ENCODE measurements at places on chromosomes 7 and 10.

GRCh38 chr7:116356333-116356965, 143.1 kb upstream of the CAV2 start:
- no peak for DNase-seq

- DNase-seq: no peak
These were observed 31.9 kb downstream of the PDSS1 start for GRCh38 chr10:26729395-26729794.

GRCh38 chr7:110356438-110356837, 734.5 kb upstream of the LRRN3 start:
- DNase-seq: no peak

DNA sequence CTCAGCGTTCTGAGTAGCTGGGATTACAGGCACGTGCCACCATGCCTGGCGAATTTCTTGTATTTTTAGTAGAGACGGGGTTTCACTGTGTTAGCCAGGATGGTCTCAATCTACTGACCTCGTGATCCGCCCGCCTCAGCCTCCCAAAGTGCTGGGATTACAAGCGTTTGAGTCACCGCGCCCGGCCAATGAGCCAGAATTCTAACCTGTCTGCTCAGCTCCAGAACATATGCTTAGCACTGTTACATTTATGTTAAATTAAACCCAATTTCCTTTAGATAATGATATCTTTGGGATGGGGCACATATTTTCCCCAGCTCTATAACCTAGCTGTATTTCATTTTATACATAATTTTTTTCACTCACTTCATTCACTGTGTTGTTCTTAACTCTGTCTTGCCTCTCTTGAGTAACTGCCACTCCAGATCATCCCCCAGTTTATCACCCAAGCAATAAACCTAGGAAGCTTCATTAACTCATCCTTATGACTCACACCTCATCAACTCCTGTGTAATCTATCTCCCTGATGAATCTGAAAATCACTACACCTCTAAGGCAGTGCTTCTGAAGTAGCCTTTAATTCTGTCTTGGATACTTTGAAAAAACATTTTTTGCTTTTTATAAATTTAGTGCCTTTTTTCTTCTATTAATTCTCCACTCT, 559.7 kb upstream of the ZWINT start:
- DNase-seq: no peak

DNA sequence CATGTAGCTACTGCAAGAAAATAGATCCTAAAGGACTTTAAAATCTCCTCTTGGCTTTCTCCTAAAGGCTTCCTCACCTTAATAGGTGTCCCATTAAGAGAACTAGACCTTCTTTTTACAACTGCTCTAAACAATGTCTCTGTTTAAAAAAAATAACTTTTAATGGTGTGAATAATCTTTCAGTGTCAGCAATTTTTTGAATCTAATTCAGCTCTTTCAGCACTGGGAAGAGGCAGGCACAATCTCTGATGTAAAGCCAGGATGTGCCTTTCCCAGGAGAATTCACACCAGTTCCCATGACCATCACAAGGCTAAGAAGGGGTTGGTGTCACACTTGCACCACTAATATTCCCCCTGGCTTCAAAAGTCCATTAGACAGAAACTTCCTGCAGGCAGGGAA, 254.6 kb downstream of the XPNPEP1 start:
- no peak for DNase-seq

DNA sequence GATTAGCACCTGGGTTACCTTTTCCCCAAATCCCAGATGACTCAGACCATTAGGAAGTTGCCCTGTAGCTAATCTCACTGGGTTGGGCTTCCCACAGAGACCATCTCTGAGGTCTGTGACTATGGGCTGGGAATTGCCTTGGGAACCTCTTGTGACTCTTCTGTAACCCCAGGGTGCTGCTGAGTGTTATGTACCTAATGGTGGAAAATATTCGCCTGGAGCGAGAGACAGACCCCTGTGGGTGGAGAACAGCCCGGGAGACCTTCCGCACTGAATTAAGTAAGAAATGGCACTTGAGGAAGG, 20.0 kb downstream of the STRIP2 start:
- DNase-seq: no peak

- DNase-seq: no peak
These were observed 456.8 kb upstream of the NRP1 start for GRCh38 chr10:33791272-33791660.

GRCh38 chr7:82443547-82444219, at the start of gene CACNA2D1:
TSS of gene CACNA2D1 (minus strand) at chr7:82443777.
- DNase-seq: no peak

GRCh38 chr10:46530249-46531186, 25.9 kb downstream of the GPRIN2 start:
- DNase-seq: no peak

GRCh38 chr7:102926783-102927140, 14.0 kb downstream of the LRRC17 start:
- DNase-seq: no peak

DNA sequence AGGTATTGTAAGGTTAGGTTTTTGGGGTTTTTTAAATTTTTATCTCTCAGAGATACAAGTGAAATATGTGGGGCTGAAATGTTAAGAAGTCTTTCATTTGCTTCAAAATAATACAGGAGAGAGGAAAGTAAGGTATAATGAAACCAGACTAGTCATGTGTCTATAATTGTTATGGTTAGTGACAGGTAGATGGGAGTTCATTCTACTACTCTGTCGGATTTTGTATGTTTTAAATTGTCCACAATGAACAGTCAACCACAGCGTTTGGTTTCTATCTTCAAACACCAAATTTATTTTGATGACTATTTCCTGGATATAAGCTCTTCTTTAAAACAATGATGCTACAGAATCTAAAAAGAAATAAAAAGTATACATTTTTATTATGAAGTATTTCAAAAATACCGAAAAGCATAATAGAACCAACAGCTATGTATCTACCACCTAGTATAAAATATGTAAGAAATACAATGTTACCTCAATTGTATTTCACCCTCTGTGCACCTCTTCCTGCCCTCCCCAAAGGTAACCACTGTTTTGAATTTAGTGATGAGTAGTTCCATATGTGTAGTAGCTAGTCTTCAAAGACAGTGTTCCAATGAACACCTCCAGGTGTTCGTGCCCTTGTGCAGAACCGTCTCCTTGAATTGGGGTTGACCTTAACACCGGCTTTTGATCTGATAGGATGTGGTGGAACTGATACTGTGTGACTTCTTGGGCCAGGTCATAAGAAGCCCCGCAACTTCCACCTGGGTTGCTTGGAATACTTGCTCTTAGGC, 74.8 kb upstream of the CDK1 start:
- no peak for DNase-seq

DNA sequence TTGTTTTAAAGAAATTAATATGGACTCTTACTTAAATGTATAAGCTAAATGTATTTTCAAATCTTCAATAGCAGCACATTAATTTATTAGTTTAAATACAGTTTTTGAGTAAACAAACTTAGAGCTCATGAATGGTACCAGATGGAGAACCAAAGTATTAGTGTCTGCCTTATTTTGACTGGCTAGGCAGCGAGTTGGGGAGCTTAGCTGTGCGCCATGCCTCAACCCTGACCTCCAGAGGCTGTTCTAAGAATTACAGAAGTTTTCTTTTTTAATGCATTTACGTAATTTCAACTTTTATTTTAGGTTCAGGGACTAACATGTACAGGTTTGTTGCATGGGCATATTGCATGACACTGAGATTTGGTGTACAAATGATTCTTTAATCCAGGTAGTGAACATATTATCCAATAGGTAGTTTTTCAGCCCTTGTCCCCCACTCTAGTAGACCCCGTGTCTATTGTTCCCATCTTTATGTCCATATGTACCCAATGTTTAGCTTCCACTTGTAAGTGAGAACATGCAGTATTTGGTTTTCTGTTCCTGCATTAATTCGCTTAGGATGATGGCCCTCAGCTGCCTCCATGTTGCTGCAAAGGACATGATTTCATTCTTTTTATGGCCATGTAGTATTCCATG, 166.8 kb downstream of the IQUB start:
- DNase-seq: no peak

GRCh38 chr10:13528875-13529713, at the start of gene BEND7:
TSS of gene BEND7 (minus strand) at chr10:13529014. CDS start at chr10:13528533, 481 bp downstream.
- no peak for DNase-seq

DNA sequence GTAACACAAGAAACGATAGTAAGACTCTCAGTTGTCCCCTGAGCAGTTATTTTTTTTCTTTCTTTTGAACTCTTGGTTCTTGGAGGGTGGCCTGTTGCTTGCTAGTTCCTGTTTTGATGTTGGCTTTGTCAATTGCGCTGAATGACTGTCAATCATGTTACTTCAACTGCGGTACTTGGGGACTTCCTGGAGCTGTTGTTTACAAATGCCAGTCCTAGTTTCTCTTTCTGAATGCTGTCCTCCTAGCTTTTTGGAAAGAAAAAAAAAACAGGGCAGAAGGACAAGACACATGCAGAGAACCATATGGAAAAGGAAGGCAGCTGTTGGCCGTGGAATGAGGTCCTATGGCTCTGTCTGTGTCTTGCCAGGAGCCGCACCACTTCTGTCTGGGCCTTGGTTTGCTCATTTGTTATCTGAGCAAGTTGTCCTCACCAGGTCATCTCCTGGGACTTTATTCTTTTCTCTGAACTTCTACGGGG, 7.0 kb upstream of the PDCD4 start:
- DNase-seq: no peak

DNA sequence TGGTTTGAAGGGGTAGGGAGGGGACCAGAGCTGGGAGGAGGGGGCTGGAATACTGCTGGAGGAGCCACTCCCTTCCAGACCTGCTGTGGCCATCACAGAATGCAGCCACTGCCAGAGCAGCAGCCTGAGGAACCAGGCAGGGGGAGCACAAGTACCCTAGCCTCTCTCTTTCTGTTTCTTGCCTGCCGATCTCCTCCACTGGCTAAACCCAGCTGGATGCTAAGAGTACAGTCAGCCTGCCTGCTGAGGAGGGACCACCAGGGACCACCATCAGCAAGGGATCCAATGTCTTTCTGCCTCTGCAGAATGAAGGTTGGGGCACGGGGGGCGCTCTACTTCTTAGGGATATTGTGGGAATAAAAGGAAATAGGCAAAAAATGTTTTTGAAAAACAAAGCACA, 4.7 kb downstream of the BLVRA start:
- no peak for DNase-seq
